Renal cortex interstitium (tissue), 15 donors: ENCODE measurements at places on chromosomes 7 and 10. TPM values are rescaled to one million over a fixed set of nuclear protein-coding genes. Genes with fewer than 3 reads are reported as not detected.

TLX1 gene
- not detected for polyA plus RNA-seq

NPC1L1 gene
- polyA plus RNA-seq: 3.9 TPM

MMRN2 gene
- polyA plus RNA-seq: 20.2 TPM

CAPZA2 gene
- 178 TPM for polyA plus RNA-seq

SPRN gene
- polyA plus RNA-seq: 4.7 TPM

C7orf57 gene
- polyA plus RNA-seq: 1.3 TPM

NME8 gene
- 0.17 TPM for polyA plus RNA-seq

DNA sequence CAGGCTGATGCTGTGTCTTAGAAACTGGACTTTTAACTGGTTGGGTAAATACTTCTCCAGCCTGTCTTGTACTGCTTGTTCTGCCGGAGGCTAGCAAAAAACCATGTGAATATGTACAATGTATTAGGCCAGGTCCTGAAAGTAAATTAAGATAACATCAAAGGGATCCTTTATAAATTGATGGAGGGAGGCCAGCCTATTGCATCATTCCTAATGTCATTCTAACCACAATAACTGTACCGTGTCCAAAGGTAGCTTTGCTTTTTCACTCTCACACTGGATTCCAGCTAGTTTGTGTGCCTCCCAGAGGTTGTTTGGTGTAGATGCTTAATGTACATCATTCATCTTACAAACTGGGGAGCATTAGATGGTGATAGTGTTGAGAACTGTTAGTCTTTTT, 91.2 kb upstream of the SEM1 start:
- DNase-seq: no peak

GRCh38 chr7:10908600-10908999, 65.1 kb upstream of the PHF14 start:
- DNase-seq: no peak

DNA sequence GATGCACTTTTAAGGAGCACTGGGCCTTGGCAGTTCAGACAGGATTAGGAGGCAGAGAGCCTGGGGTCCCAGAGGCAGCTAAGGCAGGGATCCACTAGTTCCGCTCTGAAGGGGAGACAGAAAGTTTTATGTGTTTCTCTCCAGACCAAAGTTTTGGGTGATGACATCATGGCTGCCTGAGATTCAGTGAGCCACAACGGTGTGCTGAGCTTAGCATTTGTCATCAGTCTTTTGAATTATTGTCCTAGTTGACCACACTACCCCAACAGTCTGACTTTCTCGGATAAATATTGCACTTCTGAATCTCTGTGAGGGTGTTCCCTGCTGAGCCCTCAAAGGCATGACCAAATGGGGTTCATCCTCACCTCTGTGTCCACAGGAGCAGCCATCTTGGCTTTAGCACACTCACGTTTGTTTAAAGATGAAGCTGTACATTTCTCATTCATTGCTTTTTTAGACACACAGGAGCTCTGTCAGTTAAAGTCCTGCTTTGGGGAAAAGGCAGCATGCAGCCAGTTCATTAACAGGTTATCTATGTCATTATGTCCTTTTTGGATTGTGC, 297.7 kb upstream of the LRGUK start:
- DNase-seq: peak; percentile 47

DNA sequence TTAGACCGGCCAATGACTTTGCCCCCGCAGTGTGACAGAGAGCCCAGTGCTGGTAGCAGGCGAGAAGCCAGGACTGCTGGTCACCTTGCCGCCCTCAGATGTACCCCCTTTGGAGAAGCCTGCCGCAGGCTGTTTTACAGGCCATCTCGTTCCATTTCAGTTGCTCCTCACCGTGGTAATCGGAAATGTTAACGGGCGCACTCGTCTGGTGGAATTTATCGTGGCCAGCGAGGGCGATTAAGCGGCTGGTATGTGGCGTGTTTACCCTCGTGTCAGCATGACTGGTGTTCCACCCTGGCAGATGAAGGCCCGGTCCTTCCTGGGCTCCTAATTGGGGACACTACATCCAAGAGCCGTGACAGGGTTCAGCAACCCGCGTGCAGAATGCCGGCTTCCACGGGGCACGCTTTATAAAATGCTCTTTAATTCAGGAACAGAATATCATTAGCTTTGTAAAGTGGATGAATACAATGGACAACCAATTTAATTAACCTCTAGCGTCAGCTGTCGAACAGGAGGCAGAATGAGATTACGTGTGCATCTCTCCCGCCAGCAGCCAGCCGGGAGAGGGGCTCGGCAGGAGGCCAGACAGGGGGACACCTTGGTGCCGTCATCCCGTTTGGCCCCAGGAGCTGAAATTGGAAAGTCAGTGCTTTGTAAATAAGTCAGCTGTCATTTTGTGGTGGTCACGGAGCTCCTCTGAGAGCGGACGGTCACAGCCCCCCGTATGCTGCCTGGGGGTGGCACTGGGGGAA, 108.3 kb downstream of the NKX6-2 start:
- peak; percentile 45 for DNase-seq

- DNase-seq: no peak
Observed at GRCh38 chr10:48291190-48291589, 15.3 kb upstream of the MAPK8 start.

DNA sequence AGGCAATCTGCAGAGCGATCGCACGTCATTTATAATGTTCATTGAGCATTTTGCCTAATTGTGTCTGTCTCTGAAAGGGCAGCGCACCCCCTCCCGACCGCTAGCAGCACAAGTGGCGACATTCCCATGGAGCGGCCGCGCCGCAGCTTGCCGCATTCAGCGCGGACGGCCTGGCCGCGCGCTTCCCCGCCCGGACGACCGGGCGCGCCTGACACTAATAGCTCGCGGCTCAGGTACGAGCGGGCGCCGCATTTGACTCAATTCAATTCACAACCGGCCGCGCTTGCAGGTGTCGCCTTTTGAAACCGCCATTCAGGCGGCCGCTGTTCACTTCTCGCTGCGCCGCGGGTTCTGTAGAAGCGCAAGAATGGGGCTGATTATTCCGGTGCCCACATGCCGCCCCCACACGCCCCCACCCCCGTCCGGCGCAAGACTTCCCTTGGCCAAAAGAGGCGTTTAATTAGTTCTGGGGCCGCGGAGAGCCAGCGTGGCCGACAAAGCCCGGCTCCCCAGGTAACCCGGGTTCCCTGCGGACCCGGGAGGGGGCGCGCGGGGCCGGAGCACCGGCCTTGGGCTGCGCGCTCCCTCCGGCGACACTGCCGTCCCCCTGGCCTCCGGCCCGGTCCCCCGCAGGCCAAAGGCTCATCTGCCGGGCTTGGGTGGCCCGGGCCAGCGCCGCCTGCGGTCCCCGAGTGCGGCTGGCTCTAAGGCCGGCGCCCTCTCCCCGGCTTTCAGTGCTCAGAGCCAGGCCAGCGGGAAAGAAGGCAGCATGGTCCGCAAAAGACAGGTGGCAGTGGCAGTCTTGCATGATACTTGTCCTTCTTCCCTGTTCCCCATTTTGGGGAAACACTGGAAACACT, 18.7 kb upstream of the PTF1A start:
- DNase-seq: no peak

DNA sequence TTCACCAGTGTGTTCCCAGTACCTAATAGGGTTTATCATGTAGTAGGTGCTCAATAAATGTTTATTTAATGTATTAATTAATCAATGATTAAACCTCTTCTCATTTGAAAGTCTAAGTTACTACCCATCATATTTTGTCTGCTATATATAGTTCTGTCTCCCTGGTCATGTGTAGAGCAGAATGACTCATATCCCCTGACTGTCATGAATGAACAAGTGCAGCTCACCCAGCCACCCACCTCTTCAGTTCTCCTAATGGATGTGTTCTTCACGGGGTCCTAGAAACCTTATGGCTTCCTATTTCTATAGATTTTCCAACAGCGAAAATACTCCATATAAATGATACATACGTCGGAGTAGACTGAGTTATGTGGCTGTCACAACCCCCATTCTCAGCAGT, 64.5 kb downstream of the HIF1AN start:
- DNase-seq: no peak

DNA sequence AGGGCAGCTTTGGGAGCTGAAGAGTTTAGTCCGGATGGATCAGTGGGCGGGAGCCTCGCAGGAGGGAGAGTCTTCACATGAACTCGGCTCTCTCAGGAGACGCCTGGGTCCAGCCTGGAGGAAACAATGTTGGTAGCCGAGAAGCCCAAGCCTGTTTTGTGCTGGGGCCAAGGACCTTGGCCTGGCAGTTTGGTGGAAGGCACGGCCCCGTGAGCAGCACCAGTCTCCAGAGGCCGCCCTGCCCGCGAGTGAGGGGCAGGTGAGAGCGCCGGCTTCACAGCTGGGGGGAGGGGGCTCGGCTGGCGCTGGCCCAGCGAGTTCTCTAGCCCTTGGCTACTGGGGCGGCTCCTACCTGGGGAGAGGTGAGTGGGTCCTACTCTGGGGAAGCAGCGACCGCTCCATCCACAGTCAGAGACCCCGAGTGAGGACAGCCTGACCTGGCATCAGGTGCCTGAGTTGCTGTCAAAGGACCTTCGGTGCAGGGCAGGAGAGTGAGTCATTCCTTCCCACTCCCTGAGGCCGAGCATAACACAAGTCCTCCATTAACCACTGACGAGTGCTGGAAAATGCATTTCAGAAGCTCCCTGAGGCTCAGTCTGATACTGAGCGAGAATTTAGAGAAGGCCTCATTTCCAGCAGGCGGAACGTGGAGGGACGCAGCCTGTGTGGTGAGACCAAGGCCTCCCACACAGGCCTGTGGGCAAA, 89.3 kb upstream of the DIP2C start:
- DNase-seq: no peak

DNA sequence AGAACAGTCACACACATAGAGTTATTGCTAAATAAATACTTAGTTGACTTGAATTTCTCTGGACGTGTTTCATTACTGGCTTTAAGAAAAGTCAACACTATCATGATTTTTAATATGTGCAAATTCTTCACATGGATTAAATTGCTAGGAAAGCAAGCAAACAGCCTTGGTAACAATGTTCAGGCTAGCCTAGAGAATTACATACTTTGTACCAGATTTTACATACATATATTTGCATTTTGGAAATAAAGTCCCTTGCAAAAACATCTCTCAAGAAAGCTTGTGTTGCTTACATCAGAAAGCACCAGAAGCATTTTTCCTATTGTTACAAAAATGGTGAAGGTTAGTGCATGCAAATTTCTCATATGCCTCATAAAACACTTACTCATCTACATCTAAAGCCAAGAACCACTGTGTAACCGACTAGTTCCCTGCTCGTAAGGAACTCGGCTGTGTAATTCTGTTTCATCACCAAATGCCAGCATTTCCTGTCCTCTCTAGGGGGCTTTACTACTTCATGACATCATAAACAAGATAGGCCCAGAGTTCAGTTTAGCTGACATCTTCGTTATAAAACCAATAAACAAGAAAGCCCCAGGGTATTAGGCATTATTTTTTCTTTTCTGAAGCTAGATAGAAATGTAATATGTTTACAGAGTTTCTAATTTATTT, 87.8 kb downstream of the CFAP58 start:
- DNase-seq: no peak

- no peak for DNase-seq
Observed at GRCh38 chr7:43004082-43004481, 71.9 kb downstream of the MRPL32 start.

GRCh38 chr10:110223298-110223925, 16.0 kb downstream of the MXI1 start:
- DNase-seq: no peak

- no peak for DNase-seq
Observed at GRCh38 chr10:7378602-7379403, 32.0 kb downstream of the SFMBT2 start.

- DNase-seq: no peak
Observed at GRCh38 chr7:140604760-140605159, 35.9 kb downstream of the DENND2A start.

- DNase-seq: no peak
Observed at GRCh38 chr7:2892549-2892948, 48.4 kb upstream of the GNA12 start.

DNA sequence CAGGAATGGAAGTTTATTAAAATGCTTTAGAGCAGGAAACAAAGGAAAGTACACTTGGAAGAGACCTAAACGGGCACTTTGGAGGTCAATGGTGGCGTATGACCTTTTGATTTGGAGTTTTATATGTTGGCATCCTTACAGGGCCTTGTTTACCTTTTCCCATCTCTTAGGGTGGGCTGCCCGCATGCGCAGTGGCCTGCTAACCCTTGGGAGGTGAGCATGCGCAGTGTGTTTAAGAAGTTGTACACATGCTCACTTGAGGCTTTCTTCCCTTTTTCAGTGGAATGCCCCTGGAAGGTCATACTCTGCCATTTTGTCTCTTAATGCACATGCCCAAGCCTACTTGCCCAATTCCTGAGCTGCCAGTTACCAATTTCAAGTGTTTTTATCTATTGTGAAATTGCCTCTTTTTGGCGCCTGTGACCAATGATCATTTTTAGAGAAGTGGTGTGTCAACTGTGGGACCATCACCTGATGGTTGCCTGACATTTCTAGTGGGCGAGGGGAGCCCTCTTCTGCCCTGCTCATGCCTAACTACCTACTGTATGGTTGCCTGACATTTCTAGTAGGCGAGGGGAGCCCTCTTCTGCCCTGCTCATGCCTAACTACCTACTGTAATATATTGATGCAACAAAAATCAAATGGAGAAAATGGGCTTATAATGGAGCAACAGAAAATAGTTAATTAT, 138.0 kb downstream of the PPP1R9A start:
- DNase-seq: no peak

DNA sequence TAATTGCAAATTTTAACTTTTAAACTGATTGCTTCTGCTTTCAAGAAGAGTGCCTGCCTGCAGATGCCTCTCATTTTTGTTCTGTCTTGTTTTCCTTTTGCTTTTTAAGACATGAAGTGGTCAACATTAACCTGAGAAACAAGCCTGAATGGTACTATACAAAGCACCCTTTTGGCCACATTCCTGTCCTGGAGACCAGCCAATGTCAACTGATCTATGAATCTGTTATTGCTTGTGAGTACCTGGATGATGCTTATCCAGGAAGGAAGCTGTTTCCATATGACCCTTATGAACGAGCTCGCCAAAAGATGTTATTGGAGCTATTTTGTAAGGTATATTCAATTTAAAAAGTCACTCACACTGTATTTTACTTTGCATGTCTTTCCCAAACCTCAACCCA, 8.8 kb downstream of the GSTO2 start:
- no peak for DNase-seq

DNA sequence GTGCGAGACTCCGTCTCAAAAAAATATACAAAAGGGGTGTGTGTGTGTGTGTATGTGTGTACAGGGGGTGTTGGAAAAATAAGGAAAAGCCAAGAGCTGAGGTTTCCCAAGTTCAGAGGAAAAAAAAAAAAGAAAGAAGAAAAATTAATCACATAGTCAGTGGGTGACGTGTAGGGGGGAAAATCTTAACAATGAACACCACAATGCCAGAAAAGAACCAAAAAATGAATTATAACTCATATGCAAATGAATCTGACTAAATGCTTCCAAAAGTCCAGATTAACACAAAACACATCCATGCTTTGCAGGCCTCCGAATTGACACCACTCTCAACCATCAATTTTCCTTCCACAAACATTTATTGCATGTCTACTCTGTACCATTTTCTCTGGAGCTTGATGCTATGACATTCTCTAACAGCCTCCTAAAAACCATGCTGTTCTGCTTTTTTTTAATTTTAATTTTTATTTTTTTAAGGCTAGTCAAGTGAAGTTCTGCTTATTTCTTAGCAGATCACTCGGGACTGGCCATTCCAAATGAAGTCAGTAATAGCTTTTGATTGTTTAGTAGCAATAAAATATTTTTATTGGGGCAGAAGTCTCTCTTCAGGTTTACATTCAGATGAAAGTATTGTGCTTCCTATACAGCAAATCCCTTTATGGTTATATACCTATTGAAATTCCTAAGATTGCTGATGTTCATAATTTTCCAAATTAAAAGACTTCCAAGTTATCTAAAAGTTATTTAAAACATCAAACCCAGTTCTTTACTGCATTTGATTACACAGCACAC, 133.8 kb downstream of the CNOT4 start:
- DNase-seq: no peak

- DNase-seq: no peak
Observed at GRCh38 chr7:118052336-118052735, 131.6 kb upstream of the LSM8 start.
